Activated naive CD4-positive, alpha-beta T cell treated with anti-CD3 and anti-CD28 coated beads, Interleukin-2, amount 50 U/mL, for 72 hours (primary cell): ENCODE measurements at places on chromosomes 5 and 9.

- DNase-seq = no peak
These were observed 5.5 kb upstream of the DPM2 start for GRCh38 chr9:127943011-127943662.

DNA sequence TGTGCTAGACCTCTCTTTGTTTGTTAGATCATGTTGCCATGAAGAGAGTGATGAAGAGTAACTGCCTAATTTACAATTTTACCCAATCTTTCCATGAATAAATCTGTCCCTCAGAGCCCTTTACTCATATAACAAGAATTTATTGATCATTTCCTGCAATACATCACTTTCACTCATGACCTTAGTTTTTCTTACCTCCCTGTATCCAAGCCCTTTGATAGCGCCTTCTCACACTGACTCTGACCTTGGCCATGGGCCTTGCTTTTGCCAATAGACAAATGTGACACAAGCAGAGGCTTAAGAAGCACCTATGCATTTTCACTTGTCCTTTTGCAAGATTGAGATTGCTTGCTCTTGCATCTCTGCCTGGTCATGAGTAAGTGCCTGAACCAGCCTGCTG is 288.1 kb downstream of the NNT start:
- no peak for DNase-seq

DNA sequence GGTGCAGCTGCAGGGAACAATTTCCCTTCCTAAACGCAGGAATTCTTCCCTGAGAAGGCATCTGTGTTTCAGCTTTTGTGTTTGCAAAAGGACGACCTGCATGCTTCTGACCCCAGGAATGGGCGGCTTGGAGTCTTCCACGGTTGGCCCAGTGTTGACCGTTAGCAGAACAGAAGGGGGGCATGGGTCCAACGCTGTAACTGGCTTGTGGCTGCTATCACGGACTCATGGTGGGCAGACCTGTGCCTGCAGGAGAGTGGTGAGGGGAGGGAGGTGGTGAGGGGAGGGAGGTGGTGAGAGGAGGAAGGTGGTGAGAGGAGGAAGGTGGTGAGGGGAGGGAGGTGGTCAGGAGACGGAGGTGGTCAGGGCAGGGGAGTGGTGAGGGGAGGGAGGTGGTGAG is 388.6 kb upstream of the IRX4 start:
- DNase-seq = no peak

- DNase-seq = no peak
These were observed 1.9 kb upstream of the IL13 start for GRCh38 chr5:132655821-132656773.

- DNase-seq = no peak
These were observed 616.7 kb upstream of the DAB2 start for GRCh38 chr5:40041452-40041851.

DNA sequence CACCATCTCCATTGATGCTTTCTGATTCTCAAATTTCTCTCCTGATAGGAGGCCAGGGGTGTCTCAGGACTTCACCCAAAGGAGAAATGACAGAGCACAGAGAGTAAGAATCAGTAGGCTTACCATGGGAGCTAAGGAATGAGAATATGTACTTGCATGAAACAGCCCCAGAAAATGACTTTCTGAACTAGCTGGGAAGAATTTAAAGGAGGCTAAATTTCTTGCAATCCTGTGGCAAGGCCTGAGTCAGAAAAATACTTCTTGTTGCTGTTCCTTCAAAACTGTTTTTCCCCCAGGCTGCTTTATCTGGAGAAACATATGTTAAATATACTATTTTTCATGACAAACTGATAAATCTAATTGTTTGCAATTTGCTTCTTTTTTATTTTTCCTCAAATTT is 53.4 kb upstream of the FBXL7 start:
- DNase-seq = no peak

GRCh38 chr5:23579566-23579965 is 72.2 kb downstream of the PRDM9 start:
- DNase-seq = no peak

- DNase-seq = no peak
These were observed 175.2 kb downstream of the PAX5 start for GRCh38 chr9:36858805-36859375.

DNA sequence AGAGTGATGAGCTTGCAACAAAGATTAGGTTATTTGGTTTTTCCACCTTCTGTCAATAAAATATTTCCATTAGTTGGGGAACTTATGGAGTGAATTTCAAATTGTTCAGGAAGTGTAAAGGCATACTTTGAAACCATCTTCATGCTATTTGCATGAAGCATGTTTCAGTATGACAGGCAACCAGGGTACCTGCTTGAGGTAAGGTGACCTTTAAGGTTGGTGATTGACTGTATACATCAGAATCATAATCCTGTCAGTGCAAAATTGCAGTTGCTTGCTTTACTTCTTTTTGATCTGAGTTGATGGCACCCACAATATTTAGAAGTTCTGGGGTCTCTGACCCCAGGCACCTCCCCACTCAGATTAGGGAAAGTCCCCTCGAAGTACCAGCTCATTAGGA is 26.0 kb upstream of the TMEM171 start:
- no peak for DNase-seq

DNA sequence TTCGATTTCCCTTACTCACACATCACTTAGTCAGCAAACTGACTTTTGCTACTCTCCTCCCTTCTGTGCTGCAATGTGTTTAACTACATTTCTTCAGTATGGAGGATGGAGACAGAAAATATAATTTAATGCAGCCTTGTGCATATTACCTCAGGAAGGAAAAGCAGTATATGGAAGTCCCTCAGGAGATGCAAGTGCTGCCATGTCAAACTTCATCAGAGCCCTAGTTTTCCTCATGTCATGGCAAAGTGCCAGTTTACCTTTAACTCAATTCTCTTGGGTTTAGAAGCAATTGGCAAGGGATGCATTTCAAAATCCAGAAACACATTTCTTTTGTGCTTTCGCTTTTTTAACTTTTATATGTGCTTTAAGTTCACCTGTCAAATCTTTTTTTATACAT is 365.4 kb downstream of the ISL1 start:
- no peak for DNase-seq

DNA sequence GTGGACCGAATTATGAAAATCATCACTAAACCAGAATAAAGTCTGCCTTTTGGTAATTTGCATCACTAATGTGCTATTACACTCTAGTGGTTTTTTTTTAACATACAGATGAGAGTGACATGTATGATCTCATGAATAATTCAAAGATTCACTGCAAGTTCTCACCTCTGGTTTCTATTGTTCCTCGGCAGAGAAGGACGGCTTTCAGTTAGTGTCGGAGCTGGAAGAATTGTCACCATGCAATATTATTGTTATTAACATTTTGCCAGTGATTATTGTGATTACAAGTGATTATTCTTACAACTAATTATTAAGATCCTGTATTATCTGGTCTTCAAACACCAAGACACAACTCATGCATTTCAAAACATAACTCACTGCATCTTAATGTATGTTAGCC is 366.6 kb upstream of the RPS23 start:
- DNase-seq = no peak

- no peak for DNase-seq
These were observed 399.1 kb upstream of the PIK3R1 start for GRCh38 chr5:67816456-67816855.

GRCh38 chr5:34556509-34556782 is 99.7 kb upstream of the RAI14 start:
- no peak for DNase-seq
